Activated T-helper 2 cell treated with anti-CD3 and anti-CD28 coated beads, Interferon-gamma antibody, Interleukin-2, Interleukin-4, amounts not matched to agents 10 μg/mL and 5 μg/mL and 100 μg/mL, durations not matched to agents 14 hours and 24 hours and 36 hours (primary cell): ENCODE measurements at places on chromosomes 5 and 9. TPM values are rescaled to one million over a fixed set of nuclear protein-coding genes. Genes with fewer than 3 reads are reported as not detected.
A peak's percentile ranks its signal among the peaks of the same experiment; 100 is the strongest.

Gene ZNF366
- not detected in 2 replicates for total RNA-seq

- H3K4me1 ChIP-seq, result no peaks in the 10 kb centered on the region
- no peaks in the 10 kb centered on the region for H3K36me3 ChIP-seq
- H3K27ac ChIP-seq, result no peak overlapping the region
- no peak for DNase-seq
- H3K4me3 ChIP-seq, result no peak overlapping the region
Measured at GRCh38 chr9:136012651-136013050, 51.5 kb upstream of the UBAC1 start.

Gene OSMR
- total RNA-seq, result 0.07 TPM in 1 of 2 replicates, not detected in the other

Gene PCDH1
- not detected in 2 replicates for total RNA-seq

GRCh38 chr9:94705162-94705702, 21.3 kb upstream of the AOPEP start:
- no peaks in the 10 kb centered on the region for H3K4me1 ChIP-seq
- no peak for DNase-seq
- H3K36me3 ChIP-seq, result no peaks in the 10 kb centered on the region

Gene PTGES2
- 67.8 and 77.6 TPM in 2 replicates for total RNA-seq

GRCh38 chr9:127706836-127707241, at the start of gene CFAP157:
CFAP157 (plus strand) TSS chr9:127706988; CDS start chr9:127707032, 44 bp downstream.
- H3K4me1 ChIP-seq, result peaks cover 18% of the 10 kb centered on the region
- peaks cover 3% of the 10 kb centered on the region for H3K36me3 ChIP-seq

- H3K27ac ChIP-seq, result no peak overlapping the region
- no peaks in the 10 kb centered on the region for H3K4me1 ChIP-seq
- H3K4me3 ChIP-seq, result no peak overlapping the region
Measured at GRCh38 chr9:79765466-79765865, 193.7 kb downstream of the TLE4 start.

DNA sequence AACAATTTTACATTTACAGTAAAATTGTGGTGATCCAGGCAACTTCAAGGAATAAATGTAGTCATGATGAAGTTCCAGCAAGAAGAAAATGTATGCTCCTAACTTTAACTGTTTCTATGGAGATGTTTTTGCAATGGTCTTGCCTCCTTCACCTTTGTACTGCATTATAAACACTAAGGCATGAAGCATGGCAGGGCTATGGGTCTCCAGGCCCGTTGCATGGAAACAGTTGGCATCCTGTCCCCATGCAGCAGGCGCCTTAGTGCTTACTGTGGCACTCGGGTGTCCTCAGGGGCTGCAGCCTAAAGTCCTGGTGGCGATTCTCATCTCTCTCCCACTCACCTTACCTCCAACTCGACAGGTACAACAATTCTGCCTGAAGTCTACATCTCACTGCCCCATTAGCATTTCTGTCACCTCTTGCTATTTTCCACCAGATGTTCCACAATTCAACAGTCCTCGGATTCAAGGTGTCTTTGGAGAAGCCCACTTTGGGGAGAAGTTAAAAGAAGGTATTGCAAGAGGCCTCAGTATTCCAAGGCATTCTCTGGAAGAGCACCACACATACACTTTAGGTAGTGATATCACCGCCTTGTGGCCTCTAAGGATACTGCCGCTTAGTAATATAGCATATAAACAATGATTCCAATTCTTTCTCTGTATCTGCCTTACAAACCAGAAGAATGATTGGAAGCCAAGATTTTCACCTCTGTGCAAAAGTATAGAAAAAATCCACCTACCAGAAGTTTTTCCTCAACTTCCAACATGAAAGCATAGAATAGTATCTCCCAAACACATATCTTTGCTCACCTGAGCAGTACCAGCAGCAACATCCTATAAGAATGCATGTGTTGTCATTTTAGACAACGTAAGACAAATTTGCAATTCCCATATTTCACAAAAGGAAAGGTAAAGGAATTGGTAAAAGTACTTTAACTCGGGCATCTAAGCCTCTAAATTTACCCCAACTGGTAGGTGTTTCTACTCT, 5.1 kb downstream of the LIFR start:
- no peak overlapping the region for H3K27ac ChIP-seq
- H3K4me1 ChIP-seq, result peaks cover 7% of the 10 kb centered on the region
- DNase-seq, result no peak
- H3K27me3 ChIP-seq, result peaks cover 44% of the 10 kb centered on the region
- H3K4me3 ChIP-seq, result no peak overlapping the region

DNA sequence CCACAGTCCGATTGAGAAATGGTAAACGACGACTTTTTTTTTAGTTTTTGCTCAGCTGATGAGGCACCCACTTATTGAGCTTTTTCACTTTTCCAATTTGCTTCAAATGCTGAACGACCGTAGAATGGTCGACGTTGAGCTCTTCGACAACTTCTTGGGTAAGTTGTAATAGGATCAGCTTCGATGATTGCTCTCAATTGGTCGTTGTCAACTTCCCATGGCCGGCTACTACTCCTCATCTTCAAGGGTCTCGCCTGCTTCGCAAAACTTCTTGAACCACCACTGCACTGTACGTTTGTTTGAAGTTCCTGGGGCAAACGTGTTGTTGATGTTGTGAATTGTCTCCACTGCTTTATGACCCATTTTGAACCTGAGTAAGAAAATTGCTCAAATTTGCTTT, 35.7 kb downstream of the NSD1 start:
- no peaks in the 10 kb centered on the region for H3K27me3 ChIP-seq

Gene EMB
- total RNA-seq, result 77.6 and 78.6 TPM in 2 replicates

DNA sequence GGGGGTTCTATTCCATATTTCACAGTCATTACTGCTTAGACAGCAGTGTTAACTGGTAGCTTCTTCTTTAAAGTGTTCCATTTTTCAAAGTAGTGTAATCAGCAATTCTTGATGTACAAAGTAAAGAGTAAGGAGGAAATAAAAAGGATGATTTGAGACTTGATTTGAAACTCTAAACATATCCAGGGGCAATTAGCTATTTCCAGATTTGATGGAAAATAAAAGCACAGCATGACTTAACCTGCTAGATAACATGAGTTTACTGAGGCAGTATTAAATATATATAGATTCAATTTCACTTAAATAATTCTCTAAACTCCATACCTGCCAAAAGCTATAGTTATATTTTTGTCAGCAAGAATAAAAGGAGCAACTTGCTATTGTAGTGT, 29.8 kb downstream of the NR2F1 start:
- peaks cover 79% of the 10 kb centered on the region for H3K27me3 ChIP-seq
- no peak for DNase-seq
- H3K4me3 ChIP-seq, result no peak overlapping the region
- peaks cover 7% of the 10 kb centered on the region for H3K4me1 ChIP-seq
- H3K27ac ChIP-seq, result no peak overlapping the region

Gene OR1N1
- not detected in 2 replicates for total RNA-seq

GRCh38 chr5:26942481-26942880, 95.9 kb downstream of the CDH9 start:
- no peak overlapping the region for H3K27ac ChIP-seq
- no peaks in the 10 kb centered on the region for H3K4me1 ChIP-seq
- DNase-seq, result no peak
- H3K27me3 ChIP-seq, result no peaks in the 10 kb centered on the region

GRCh38 chr5:90571147-90571773, 12.7 kb downstream of the ADGRV1 start:
- H3K27ac ChIP-seq, result no peak overlapping the region
- no peaks in the 10 kb centered on the region for H3K36me3 ChIP-seq
- H3K27me3 ChIP-seq, result peaks cover 2% of the 10 kb centered on the region
- no peak overlapping the region for H3K4me3 ChIP-seq
- DNase-seq, result no peak

DNA sequence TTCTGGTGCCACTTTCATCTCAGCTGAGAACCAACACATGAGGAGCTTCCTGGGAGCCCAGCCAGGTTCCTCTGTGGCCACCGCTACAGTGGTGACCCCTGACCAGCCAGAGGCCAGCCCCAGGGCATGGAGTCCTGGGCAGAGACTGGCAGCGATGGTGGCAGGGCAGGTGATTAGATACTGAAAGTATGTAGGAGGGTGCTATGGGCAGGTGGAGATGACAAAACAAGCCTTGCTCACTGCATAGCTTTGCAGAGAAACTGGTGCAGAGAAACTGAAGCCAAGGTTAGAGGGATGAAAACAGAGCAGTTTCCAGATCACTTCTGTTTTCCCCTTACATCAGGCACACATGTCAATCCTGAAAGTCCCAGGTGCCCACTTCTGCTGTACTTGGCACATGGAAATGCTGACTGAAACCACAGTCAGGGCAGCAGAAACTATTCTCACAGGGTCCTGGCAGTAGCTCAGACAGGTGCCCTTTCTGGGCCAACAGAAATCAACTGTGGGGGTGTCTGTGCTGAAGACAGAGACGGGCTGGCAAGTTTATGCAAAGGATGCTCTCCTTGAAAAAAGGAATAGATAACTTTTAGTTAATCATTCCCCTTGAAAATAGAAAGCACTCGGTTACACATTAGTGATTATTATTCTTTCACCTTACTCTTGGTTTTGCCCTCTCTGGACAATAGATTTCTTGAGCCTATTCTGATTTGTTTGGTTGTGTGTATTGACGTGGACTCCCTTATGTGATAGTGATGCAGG, 90.3 kb downstream of the ANKRD55 start:
- H3K4me1 ChIP-seq, result peaks cover 40% of the 10 kb centered on the region
- H3K4me3 ChIP-seq, result no peak overlapping the region
- H3K36me3 ChIP-seq, result peaks cover 28% of the 10 kb centered on the region
- H3K27me3 ChIP-seq, result no peaks in the 10 kb centered on the region
- DNase-seq, result no peak

DNA sequence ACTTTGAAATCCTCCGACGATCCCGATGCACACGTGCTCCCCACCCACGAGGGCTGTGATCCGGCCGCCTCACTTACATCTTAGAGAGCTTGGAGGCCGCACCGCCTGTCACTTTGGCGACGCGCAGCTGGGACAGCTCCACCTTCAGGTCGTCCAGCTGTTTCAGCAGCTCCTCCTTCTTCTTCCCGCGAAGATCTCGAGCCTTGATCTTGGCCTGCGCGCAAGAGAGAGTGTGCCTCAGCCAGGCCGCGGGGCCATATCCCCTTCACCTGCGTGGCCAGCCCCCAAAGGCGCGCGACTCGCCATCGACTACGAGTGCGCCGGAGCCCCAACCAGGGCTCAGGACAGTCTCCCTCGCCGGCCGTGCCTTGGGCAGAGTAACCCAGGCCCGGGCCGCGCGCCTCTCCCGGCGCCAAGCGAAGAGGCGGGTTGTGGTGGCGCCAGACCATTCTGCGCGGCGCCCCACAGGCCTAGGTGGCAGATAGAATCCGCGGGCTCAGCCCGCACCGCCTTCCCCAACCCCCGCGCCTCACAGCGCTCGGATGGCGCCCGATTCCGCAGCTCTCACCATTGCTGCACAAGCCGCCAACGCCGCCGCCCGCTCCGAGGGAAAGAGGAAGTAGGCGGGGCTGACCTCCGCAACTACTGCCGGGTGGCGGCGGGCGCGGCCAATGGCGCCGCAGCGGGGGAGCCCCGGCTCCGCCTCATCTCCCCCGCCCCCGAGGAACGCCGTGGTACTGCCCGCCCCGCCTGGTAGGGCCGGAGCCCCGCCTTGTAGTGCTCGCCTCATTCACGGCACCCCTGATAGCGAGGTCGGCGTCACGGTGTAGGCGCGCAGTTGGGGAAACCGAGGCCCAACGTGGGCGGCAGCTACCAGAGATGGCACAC, at the start of the genes ARPC5L and RPL35:
TSS of gene ARPC5L (plus strand) at position 789 of the 888 bp plus-strand sequence. CDS start 7,161 bp downstream, outside the sequence.
TSS of gene RPL35 (minus strand) at position 616 of the 888 bp plus-strand sequence. CDS start at position 571, 45 bp downstream.
- H3K27me3 ChIP-seq, result no peaks in the 10 kb centered on the region
- peak within 1 kb of the TSS; percentile 98 for H3K27ac ChIP-seq
- peaks cover 51% of the 10 kb centered on the region for H3K36me3 ChIP-seq
- H3K4me3 ChIP-seq, result peak within 1 kb of the TSS; percentile 94

Gene CAVIN4
- total RNA-seq, result 0.23 and 0.34 TPM in 2 replicates

DNA sequence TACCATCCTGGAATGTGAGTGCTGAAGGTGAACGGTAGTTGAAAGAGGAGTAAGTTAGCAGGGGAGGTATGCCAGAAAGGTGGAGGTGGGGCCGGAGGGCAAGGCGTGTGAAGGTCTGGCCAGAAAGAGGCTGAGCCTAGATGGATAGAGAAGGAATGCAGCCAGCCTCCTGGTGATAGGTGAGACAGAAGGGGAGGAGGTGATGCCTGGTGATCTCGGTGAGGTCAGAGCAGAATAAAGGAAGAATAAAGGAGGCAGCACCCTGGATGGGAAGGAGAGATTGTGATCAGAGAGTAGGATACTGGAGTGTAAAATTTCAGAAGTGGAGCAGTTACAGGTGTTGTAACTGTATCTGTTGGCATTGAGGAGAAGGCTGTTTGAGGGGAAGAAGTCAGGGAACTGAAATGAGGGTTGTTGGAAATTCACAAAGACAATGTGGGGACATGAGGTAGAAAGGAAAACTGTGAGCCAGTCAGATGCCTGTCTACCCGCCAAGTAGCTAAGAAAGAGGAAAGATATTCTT, 2.0 kb downstream of the GNG10 start:
- H3K36me3 ChIP-seq, result peaks cover 31% of the 10 kb centered on the region
- peaks cover 19% of the 10 kb centered on the region for H3K4me1 ChIP-seq
- H3K4me3 ChIP-seq, result peak overlapping the region; percentile 87
- no peaks in the 10 kb centered on the region for H3K27me3 ChIP-seq

DNA sequence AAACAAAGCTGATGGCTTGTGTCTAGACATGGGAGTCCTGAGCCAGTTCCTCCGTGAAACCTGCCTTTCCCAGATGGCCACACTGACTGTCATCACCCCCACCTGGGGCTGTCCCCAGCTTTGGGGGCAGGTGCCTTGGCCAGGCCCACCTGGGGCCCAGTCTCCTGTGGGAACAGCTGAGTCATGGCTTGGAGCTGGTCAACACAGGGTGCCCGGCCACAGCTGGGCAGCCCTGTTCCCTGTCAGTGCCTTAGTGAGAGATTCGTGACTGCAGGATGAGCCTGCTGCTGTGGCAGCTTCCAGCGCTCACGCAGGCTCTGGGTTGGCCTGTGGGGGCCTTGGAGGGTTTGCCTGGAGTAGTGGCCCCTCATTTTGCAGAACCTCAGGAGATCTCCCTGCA, 56.5 kb downstream of the COL5A1 start:
- H3K36me3 ChIP-seq, result no peaks in the 10 kb centered on the region
- H3K4me3 ChIP-seq, result no peak overlapping the region
- no peak overlapping the region for H3K27ac ChIP-seq
- H3K4me1 ChIP-seq, result peaks cover 3% of the 10 kb centered on the region

Gene HMCN2
- not detected in 2 replicates for total RNA-seq
